NCI-H2107 (cell line): ENCODE measurements at places on chromosomes 2 and 18.

DNA sequence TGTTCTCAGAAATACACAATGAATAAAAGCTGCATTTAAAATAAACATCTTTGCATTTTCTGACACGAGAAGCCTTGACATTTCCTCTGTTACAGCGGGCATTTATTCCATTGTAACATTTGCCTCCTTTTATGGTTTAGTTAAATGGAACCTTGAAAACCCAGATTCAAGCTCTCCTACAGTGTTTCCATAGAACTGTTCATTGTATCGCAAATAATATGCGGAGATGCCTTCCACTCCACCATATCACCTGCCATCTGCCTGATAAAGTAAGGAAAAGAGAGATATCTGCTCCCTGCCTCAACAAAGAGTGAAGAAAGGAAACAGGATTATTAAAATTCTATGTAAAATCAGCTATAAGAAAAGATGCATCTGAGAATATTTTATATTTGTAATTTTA is 69.8 kb downstream of the CDH19 start:
- no peak for DNase-seq

DNA sequence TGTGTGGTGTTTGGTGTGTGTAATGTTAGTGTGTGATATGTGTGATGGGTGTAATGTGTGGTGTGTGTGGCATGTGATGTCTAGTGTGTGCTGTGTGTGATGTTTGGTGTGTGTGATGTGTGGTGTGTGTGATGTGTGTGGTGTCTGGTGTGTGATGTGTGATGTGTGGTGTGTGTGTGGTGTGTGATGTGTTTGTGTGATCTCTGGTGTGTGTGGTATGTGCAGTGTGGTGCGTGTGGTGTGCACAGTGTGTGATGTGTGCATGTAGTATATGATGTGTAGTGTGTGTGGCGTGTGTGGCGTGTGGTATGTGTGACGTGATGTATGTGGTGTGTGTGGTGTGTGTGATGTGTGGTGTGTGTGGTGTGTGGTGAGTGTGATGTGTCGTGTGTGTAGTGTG is 150.3 kb downstream of the TMEM18 start:
- no peak for DNase-seq

GRCh38 chr18:51234117-51235008 is 36.9 kb upstream of the MEX3C start:
- DNase-seq: no peak

GRCh38 chr2:39469807-39470206 is 32.7 kb upstream of the MAP4K3 start:
- DNase-seq: no peak

- no peak for DNase-seq
These were observed 408.9 kb downstream of the RIT2 start for GRCh38 chr18:42706618-42707017.

DNA sequence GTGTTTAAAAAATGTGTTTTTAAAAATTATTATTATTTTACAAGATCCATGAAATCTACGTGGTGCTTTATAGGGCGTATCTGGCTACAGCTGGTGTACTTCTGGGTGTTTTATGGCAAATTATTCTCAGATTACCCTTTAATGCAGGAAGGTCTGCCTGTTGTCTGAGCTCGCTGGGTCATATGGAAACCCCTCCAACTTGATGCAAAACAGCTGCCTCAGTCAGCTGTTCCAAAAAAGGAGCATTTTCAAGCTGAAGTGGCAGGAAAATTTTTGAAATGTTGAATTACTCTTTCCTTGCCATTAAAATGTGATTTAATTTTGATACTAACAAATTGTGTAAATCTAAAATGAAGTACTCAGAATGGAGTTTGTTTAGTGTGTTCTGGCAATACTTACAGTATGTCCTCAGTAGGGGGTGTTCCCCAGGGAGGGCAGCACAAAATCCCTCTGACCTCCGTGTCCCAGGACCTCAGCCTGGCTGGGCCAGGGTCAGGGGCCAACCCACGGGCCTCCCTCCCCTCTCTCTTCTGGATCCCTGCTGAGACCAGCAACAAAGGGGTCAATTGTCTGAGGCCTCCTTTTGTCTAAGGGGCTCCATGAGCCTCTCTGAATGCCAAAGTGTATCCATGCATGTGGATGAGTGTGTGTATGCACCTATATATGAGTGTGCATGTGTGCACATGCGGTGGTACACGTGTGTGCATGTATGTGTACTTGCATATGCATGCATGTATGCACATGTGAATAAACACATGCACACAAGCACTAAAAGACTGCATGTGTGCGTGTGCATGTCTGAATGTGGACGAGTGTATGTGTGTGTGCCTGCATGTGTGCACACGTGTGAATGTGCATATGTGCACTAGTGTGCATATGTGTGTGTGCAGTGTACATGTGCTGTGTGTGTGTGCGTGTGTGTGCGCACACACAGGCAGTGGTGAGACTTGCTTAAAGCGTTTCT is 105.4 kb downstream of the ACOXL start:
- no peak for DNase-seq

- DNase-seq: no peak
These were observed 27.6 kb upstream of the STAT1 start for GRCh38 chr2:191041418-191042161.

DNA sequence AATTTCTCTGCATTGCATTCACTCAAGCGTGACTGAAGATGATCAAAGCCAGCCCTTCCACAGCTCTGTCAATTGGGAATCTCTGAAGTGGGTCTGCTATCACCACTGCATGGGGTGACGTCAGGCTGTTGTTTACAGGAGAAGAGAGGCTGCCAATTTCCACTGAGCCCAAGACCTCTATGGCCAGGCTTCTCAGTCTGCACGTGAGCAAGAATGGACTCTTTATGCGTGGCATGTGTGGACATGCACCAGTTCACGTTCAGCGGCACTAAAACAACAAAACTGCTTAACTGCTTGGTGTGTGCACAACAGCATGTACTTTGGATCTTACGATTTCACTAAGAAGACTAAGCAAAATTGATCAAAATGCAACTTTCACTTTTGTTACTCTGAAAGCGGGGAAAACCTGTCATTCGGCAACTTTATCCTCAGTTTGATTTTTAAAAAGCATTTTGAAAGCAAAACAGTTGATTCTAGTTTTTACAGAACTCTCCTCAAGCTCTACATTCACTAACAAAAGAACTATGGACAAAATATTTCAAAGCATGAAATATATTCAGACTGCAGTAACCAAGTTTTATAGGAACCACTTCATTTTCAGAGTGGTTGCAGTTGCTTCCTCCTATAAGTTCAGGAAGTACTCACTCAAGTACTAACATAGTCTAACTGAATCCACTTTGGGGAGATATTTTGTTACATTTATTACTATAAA is 77.0 kb upstream of the SERTAD2 start:
- peak; percentile 10 for DNase-seq

GRCh38 chr2:169507698-169508097 is 1.8 kb upstream of the KLHL41 start:
- no peak for DNase-seq

GRCh38 chr2:233165895-233166661 is 85.4 kb upstream of the ATG16L1 start:
- no peak for DNase-seq

DNA sequence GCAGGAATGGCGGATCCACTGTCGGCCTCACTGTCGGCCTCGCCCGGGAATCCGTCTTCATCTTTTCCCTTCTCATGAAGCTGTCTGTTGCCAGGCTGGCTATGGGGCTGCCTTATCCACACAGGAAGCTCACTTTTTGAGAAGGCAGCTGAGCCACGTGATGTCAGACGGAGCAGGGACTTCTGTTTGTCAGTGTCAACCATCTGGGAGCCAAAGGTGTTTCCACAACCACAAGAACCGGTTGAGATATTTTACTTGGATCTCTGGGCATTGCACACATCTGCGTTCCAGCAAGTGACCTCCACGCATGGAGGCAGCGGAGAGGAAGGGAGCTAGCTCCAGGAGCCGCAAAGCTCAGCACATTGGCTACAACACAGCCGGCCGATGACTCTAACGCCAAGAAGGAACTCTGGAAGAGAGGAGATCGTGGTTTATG is 27.4 kb upstream of the TAF1B start:
- DNase-seq: no peak
